ENCODE measurements at places on chromosomes 2 and 18.
A peak's percentile ranks its signal among the peaks of the same experiment; 100 is the strongest.

- no peak for DNase-seq
Observed at GRCh38 chr2:12978066-12978835, 261.5 kb downstream of the TRIB2 start.

DNA sequence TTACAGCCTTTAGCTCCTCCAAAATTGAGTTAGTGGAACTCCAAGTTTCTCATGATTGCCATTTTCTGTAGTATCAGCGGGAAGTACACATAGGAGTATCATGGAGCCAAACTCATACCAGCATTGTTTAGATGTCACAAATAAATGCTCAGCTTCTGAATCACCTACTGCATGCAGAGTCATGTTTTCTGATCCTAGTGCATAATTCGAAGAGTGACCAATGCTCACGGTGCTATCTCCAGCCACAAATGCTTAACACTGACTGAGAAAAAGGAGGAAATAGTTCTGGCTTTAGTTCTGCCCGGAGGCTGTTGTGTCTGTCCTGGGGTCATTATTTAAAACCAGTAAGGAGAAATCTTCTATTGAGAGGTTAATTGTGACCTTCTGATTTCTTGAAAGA is 45.4 kb upstream of the LRATD1 start:
- no peak for DNase-seq

- DNase-seq = no peak
Observed at GRCh38 chr18:48085781-48086487, 155.5 kb upstream of the SMAD2 start.

- DNase-seq = no peak
Observed at GRCh38 chr2:1639086-1639858, 105.0 kb downstream of the PXDN start.

GRCh38 chr18:47149457-47150028 is 757 bp downstream of the HDHD2 start:
- DNase-seq = no peak

GRCh38 chr2:126803434-126803775 is 95.3 kb upstream of the TEX51 start:
- DNase-seq = no peak

DNA sequence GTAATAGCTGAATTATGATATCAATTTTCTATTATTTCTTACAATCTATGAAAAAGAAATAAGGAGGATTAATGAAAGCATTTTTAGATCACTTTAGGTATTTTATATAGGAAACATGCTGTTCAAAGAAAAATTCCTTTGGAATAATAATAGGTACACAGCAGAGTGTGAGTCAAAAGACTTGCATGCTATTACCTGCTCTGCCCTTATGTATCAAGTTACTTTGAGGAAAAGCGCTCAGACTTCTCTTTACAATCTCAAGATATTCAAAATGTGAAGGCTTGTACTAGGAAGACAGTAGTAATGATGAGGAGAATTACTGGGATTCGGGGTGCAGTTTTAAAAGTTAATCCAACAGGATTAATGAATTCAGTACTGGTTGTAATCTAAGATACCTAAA is 29.1 kb upstream of the RNU4ATAC start:
- no peak for DNase-seq

DNA sequence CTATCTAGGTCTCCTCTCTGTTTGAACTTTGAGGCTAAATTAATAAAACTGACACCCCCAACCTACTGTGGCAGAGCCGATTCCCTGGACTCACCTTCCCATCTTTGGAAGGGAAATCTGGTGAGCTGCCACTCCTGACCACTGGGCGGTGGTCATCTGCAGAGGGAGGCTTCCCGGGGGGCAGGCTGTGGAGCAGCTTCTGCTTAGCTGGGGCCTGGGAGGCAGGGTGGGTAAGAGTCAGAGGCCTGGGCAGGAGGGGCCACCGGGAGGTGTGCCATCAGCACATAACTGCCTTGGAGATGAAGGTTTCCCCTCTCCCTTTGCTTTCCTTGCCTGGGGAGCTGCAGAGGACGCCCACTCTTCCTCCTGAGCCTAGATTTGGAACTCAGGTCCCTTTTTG is 2.3 kb upstream of the NPPC start:
- no peak for DNase-seq

DNA sequence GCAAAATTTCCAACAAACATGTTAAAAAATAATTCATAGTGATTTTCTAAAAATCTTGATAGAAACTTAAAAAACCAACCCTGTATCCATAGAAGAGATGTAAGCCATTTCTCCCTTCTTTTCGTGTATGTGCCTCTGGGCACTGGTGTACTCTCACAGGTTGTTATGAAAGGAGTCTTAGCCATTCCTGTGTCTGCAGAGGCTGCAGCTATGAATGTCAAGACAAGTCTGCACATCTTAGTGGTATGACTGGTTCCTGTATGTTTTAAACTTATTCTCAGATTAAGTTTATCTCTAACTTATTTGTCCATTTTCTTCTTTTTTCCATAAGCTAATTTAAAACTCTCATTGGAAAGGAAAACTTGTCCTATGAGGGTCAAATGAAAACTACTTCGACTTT is 84.0 kb downstream of the DPP4 start:
- DNase-seq = no peak

- DNase-seq = no peak
Observed at GRCh38 chr2:235377176-235377575, 116.7 kb upstream of the AGAP1 start.

- no peak for DNase-seq
Observed at GRCh38 chr18:2963048-2963447, 49.9 kb downstream of the LPIN2 start.

- peak; percentile 40 for DNase-seq
Observed at GRCh38 chr2:231117922-231118613, 6.8 kb downstream of the HTR2B start.

GRCh38 chr2:113180131-113180946 is 6.6 kb downstream of the PSD4 start:
- no peak for DNase-seq

DNA sequence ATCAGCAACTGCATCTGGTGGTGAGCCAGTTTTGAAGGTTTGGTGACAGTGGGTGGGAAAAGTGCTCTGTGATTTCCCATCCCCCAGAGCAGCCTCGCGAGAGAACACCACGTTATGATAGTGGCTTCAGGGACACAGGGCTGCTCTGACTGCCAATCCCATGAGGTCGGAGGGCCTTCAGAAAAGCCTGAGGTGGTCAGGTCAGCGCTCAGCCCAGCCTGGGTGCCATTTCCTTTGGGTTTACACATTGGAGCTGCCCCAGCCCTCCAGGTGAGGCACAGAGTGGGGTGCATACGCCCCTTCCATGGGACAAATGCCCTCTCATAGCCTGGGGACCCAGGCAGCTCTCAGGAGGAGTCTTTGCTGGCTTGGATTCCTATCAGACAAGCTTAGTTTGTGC is 126.8 kb downstream of the KCTD1 start:
- DNase-seq = no peak

GRCh38 chr2:236636261-236636660 is 66.6 kb downstream of the ACKR3 start:
- DNase-seq = no peak

GRCh38 chr18:2881088-2881839 is 34.5 kb downstream of the EMILIN2 start:
- DNase-seq = peak; percentile 92

GRCh38 chr18:10015941-10016819 is 102.4 kb downstream of the VAPA start:
- DNase-seq = no peak

GRCh38 chr2:233059547-233059796 is 670 bp upstream of the INPP5D start:
- DNase-seq = no peak

GRCh38 chr2:218883491-218884490 is 3.1 kb downstream of the WNT10A start:
- DNase-seq = no peak

GRCh38 chr2:109722026-109722425 is 72.1 kb upstream of the RGPD5 start:
- peak; percentile 96 for DNase-seq

DNA sequence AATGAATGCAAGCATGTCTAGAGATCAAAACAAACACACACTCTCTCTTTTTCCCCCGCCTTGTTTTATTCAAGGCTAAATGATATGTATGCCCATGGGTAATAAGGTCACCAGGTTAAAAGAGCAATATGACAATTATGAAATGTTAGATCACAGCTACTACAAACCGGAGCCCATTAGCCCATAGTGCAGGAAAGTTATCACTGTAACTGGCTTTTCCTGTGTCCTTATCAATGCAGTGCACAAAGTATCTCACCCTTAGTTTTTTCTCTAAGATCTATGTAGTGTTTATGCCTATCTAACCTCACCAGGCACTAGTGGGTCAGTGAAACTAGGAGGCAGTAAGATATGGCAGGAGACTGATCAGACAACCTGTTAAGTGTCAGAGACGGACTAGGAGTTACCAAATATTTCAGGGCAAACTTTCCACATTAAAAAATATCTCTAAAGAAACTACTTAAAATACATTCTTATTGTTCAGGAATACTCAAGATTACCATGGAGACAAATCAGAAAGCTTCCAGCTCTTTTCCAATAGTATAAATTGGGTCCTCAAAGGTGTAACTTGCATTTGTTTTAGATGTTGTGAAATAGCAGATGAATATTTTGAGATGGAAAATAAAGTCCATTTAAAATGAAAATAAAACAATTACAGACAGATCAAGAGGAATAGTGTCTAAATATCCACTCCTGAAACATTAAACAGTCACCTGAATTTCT is 282.2 kb downstream of the EXOC6B start:
- DNase-seq = no peak

GRCh38 chr18:53018791-53019190 is 678.8 kb downstream of the DCC start:
- no peak for DNase-seq

GRCh38 chr2:104794441-104794840 is 59.5 kb upstream of the POU3F3 start:
- DNase-seq = no peak

- no peak for DNase-seq
Observed at GRCh38 chr2:207274530-207275189, 108.9 kb upstream of the KLF7 start.

DNA sequence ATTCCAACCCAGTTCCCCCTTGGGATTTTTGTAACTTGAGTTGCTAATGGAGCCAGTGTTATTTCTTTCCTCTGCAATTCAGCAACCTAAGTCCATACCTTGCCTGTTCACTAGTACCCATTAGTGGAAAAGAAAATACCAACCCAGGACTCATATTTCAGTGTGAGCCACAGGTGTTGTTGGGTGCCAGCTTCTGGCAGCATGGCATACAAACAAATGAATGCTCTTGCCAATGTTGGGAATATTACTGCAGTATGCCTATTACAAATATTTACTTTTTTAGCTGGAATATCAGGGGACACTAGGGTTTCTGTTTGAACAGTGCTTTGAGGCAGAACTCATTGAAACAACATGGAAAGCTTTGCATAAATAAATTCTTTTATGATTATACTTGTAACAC is 130.2 kb downstream of the NCKAP5 start:
- DNase-seq = no peak

Measured in DMS79 (cell line).